ENCODE measurements at places on chromosomes 4 and X.

- DNase-seq = no peak
These were observed 69.7 kb upstream of the TFDP3 start for GRCh38 chrX:133287860-133288259.

- DNase-seq = no peak
These were observed 38.5 kb downstream of the HERC3 start for GRCh38 chr4:88630756-88631155.

GRCh38 chrX:54964766-54965497 lies 29.1 kb downstream of the PFKFB1 start:
- DNase-seq = no peak

GRCh38 chr4:53128706-53129357 lies 237.0 kb downstream of the SCFD2 start:
- DNase-seq = no peak

DNA sequence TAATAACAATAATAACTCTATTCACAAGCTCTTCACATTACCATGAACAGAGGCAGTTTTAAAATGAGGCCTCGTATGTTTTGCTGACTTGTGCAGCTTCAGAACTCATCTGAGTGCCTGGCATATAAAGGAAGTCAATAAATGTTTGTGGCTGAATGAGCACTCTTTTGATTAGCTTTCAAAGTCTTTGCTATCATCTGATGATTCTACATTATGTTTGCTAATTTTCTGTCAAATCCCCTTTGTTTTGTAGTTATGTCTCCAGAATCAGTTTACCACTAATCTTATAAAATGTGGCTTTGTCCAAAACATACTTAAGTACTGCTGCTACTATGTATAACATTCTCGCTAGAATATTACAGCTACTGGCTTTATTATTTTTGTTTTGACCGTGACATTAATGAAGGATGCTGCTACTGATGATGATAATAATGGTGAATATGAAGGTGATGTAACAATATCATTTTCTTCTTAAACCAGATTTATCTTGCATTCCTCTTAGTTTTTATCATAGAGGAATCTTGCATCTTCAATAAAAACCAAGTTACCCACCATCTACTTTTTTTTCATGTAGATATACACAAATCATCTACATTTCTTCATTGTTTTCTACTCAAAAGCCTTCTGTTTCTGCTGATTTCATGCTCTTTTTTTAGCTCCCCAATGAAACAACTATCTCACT lies 384.5 kb downstream of the NAF1 start:
- no peak for DNase-seq

DNA sequence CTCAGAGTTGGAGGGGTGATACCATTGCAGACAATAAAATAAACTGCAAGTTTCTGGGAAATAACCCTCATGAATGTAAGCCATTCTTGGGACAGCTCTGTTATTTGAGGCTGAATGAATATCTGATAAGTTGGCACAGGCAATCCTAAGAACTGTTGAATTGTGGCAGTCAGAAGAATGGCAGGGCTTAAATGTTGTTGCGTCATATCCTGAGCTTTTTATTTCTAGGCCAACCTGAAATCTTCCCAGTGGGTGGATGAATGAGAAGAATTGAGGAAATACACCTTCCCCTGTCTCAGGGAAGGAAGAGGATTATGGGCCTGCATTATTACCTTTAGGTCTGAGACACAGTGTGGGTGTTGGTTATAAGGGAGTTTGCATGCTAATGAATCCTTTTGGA lies 64.4 kb upstream of the C4orf54 start:
- DNase-seq = no peak

DNA sequence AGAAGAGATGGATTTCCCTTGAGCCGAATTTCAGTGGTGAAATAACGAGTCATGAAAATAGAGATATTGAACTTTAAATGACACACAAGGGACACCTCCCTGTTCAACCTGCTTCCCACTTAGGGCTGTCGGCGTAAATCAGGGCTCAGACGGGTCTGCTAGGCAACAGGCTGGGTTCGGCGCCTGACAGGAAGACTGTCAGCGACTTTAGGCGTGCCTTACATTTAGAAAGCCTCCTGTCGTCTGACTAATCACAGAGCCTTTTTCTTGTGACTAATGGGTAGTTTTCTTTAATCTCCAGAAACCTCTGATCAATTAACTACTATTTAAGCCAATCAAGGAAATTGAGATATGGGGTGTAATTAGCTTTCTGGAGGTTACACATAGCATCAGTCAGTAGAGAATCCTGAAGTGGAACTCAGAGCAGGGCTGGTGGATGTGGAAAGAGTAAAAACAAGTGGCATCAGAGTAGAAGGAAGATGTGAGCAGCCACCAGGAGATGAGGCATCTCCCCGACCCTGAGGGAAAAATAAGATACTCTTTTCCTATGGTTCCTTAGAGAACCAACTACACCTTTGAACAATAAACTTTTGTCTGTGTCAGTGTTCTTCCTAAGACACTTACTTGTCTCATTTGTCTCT lies 86.2 kb upstream of the HS3ST1 start:
- DNase-seq = no peak

DNA sequence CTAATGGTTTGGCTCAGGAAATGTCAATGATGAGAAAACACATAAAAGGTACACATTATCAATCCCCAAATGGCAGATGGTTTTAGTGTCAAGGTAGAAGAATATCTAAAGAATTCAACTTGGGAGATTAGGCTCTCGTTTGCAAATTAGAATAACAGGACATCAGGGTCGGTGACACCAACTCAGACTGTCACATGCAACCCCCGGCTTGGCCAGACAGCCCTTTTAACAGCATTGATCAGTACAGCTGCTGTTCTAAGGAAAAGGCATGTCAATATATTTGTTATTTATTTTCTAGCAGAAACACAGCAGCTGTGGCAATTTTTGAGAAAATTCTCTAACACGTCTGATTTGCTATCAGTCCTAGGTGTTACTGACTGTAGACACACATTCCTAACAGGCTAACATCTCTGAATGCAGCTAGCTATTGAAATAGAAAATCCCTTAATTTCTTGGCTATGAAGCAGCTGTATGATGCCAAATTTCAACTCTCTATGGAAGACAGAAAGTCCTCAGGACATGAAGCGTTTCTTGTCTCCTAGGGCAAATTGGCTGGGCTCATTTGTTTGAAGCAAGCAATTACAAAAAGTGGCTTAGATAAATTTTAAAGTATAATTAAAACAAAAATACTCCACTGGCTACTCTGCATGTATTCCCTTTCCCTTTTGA lies 269.0 kb upstream of the CXXC4 start:
- no peak for DNase-seq

GRCh38 chr4:88985088-88985773 lies 71.8 kb downstream of the FAM13A start:
- DNase-seq = no peak

DNA sequence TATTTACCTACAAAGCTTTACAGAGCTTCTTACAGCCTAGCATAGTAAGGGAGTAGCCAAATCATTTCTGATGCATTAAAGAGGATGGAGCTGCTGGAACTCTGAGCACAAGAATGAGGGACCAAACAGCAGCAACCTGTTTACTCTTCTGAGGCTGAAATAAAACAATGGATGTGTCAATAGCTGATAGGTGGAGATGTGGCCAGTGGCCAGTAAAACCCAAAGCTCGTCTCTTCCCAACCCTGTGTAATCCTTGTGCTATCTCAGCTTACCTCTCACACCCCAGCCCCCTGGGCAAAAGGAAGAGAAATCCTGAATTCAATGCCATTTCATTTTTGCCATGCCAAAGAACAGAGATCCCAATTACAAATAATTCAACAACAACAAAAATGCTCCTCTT lies 446.7 kb upstream of the SMIM31 start:
- DNase-seq = no peak

DNA sequence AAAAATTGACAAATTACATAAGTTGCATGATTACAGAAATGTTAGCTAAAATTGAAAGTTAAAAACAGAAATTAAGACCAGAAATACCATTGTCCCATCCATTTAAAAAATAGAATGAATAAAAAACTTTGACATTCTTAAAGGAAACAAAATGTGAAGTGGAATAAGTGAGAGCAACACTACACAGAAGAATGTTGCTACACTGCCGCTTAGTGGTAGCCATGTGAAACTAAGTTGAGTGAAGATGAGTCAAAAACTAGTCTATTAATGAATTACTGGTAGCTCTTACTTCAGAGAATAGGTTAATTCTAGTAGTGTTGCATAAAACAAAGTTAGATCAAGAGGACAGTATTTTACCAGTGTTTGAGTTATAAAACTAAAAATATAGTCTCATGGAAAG lies 571.0 kb upstream of the KLHL4 start:
- no peak for DNase-seq

DNA sequence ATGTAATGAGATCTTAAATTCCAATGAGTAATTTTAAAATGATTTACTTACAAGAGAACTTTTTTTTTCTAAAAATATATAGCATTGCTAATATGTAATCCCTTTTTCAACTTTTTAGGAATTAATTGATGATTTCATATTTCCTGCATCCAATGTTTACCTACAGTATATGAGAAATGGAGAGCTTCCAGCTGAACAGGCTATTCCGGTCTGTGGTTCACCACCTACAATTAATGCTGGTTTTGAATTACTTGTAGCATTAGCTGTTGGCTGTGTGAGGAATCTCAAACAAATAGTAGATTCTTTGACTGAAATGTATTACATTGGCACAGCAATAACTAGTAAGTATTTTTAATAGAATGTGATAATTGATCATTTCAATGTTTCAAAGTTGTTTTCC lies 113.2 kb downstream of the USP9X start:
- no peak for DNase-seq

All from stimulated activated CD8-positive, alpha-beta memory T cell treated with anti-CD3 and anti-CD28 coated beads, Interleukin-12 subunit alpha, Interleukin-12 subunit beta, amount 100 ng/mL, for 1 hour (primary cell).